Sciatic nerve (tissue), 2 donors: ENCODE measurements at places on chromosomes 5 and 9. TPM values are rescaled to one million over a fixed set of nuclear protein-coding genes. Genes with fewer than 3 reads are reported as not detected.

The CARD9 gene
- 4.0 TPM for total RNA-seq

The SOHLH1 gene
- not detected for total RNA-seq

The ZNG1F gene
- total RNA-seq: 8.7 TPM

GRCh38 chr9:36486329-36486932 lies 86.3 kb upstream of the MELK start:
- DNase-seq: no peak

DNA sequence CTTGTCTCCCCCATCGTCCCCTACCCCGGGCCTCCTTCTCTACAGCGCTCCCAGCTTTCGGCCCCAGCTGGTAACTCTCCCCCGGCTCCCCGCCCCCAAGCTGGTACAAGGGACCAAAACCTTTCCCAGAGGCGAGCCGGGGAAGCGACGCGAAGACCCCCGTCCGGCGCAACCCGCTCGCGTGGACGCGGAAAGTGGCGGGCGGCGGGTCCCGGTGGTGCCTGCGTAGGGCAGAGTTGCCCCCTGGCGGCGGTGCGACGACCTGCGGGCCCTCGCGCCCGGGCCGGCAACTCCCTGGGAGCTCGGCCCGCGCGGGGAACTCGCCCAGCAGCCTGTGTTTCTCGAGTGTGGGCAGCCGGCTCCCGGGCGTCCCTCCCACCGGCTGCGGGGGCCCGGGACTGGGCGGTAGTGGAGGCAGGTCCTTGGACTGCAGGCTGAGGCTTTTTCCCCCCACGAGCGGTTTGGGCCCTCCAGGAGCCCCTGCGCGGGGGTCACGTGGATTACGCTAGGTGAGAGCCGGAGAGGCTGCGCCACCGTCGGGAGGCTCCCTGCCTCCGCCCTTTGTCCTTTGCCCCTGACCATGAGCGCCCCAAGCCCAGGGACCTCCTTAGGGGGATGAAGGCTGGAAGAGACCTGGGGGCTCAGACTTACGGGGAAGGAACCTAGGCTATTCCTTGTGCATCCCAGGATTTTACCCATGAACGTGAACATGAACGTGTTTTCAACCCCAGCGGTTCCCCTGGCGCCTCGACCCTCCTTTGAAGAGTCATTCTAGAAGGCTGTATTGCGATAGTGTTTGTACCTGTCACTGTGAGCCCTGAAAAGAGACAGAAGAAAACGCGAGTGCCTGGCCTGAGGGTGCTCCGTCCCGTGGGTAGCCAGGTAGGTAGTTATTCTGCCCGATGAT lies 2.9 kb upstream of the FOXD1 start:
- peak; percentile 91 for DNase-seq

GRCh38 chr5:685262-686171 lies 7.6 kb downstream of the TPPP start:
- DNase-seq: no peak
